Bronchial smooth muscle cell (primary cell): ENCODE measurements at places on chromosomes 5 and 9. TPM values are rescaled to one million over a fixed set of nuclear protein-coding genes. Genes with fewer than 3 reads are reported as not detected.

The CSF1R gene
- under 0.01 TPM in 1 of 2 replicates, not detected in the other for total RNA-seq

The SHC3 gene
- 20.9 and 38.0 TPM in 2 replicates for total RNA-seq

The SLC25A51 gene
- 49.0 and 58.1 TPM in 2 replicates for total RNA-seq

The CCL28 gene
- 0.94 and 1.4 TPM in 2 replicates for total RNA-seq

The DDX4 gene
- not detected in 2 replicates for total RNA-seq

The MAMDC2 gene
- 0.52 and 1.7 TPM in 2 replicates for total RNA-seq
